K562 (cell line): ENCODE measurements at places on chromosomes 2 and 18. TPM values are rescaled to one million over a fixed set of nuclear protein-coding genes. Genes with fewer than 3 reads are reported as not detected.

Gene GALR1
- total RNA-seq: not detected in 2 replicates

Gene EPHA4
- 0.09 TPM in 2 replicates for total RNA-seq

Gene MBOAT2
- total RNA-seq: 42.8 and 44.6 TPM in 2 replicates

Gene MPHOSPH10
- 52.1 and 53.4 TPM in 2 replicates for total RNA-seq

Gene FEV
- total RNA-seq: 1.6 and 2.4 TPM in 2 replicates

Gene FAM168B
- total RNA-seq: 67.4 and 76.0 TPM in 2 replicates

Gene CXCR1
- not detected in 2 replicates for total RNA-seq

Gene PROM2
- 0.07 TPM in 1 of 2 replicates, not detected in the other for total RNA-seq

Gene ALLC
- not detected in 2 replicates for total RNA-seq

Gene COLEC12
- total RNA-seq: 0.04 TPM in 2 replicates

GRCh38 chr2:216006164-216006663 is 7.1 kb downstream of the MREG start:
- no peak for DNase-seq

GRCh38 chr2:36561237-36561944 is 36.6 kb downstream of the FEZ2 start:
- no peak for DNase-seq

GRCh38 chr18:4172196-4173100 is 282.7 kb downstream of the DLGAP1 start:
- no peak for DNase-seq

GRCh38 chr2:133139847-133140533 is 428.3 kb downstream of the NCKAP5 start:
- no peak for DNase-seq

- DNase-seq: no peak
Measured at GRCh38 chr2:195496991-195497390, 160.0 kb upstream of the SLC39A10 start.

DNA sequence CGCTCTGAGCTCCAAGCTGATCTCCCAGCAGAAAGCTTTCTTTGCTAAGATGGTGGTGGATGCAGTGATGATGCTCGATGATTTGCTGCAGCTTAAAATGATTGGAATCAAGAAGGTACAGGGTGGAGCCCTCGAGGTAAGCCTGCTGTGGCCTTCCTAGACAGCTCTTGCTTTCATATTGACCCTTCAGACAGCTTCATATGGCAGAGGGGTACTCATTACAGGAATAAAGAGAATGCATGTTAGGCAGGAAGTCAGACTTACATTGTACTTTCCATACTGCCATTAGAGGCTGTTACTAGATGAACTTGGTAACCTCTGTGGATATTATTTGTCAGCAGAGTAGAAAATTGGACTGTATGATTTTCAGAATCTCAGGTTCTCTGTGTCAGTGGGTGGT is 10.5 kb downstream of the CCT7 start:
- no peak for DNase-seq

GRCh38 chr2:29010946-29011345 is 29.8 kb downstream of the TOGARAM2 start:
- DNase-seq: no peak

- no peak for DNase-seq
Measured at GRCh38 chr18:43680096-43680495, 402.8 kb upstream of the SYT4 start.

DNA sequence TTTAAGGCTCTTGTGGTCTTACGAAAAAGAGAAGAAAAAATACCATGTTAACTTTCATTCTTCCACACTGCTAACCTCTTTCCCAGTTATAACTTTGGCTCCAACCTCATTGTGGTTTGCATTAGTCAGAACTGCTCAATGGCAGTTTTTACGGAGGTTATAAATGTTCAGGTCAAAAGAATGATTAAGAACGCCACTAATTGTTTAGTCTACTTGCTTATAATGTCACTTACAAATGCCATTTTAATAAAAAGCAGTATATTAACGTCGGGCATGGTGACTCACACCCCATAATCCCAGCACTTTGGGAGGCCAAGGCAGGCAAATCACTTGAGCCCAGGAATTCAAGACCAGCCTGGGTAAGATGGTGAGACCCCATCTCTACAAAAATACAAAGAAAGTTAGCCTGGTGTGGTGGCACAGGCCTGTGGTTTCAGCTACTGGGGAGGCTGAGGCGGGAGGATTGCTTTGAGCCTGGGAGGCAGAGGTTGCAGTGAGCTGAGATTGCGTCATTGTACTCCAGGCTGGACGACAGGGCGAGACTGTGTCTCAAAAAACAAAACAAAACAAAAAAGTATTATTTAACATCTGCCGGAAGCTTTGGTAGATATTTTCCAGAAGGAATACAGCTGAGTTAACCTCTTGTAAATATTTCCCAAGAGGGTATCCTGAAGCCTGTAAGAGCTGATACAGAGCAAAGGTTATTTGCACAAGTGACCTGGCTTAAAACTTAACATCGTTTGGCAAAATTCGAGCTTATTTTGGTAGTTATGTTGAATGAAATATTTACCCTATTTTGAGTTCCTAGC is 5.1 kb downstream of the AGPS start:
- no peak for DNase-seq

GRCh38 chr2:120546048-120546864 is 189.4 kb upstream of the GLI2 start:
- DNase-seq: peak; percentile 19

- DNase-seq: no peak
Measured at GRCh38 chr2:39874236-39874635, 95.2 kb upstream of the THUMPD2 start.

- DNase-seq: no peak
Measured at GRCh38 chr2:212114489-212114888, 424.1 kb downstream of the ERBB4 start.

- no peak for DNase-seq
Measured at GRCh38 chr2:240955306-240956170, 42.9 kb upstream of the SNED1 start.

DNA sequence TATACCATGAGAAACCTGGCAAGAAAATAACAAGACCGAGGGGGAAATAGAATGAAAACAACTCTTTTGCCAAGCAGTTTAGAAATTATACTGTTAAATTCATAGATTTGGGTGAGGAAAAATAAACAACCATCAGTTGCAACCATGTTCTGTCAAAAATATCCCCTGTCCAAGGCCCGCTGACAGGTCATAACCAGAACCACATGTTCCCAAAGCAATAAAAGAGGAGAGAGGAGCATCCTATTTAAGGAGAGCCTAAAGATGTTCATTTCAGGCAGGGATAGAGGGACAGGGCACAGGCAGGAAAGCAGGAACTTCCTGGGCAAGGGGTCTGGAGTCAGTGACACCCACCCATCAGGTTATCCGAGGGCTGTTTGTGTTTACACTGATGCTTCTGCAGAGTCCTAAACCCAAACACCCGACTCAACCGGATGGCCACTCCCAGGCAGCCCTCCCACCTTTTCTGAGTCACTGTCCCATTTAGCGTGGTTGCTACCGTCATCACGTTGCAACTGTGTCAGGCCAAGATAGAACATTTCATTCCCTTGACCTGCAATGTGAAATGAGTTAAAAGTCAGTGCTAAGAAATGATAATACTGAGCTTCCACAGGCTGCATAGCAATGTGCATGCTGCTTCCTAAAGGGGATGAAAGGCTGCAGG is 468.3 kb upstream of the RAB12 start:
- peak; percentile 45 for DNase-seq

- no peak for DNase-seq
Measured at GRCh38 chr2:156481312-156481711, 45.1 kb downstream of the GPD2 start.

DNA sequence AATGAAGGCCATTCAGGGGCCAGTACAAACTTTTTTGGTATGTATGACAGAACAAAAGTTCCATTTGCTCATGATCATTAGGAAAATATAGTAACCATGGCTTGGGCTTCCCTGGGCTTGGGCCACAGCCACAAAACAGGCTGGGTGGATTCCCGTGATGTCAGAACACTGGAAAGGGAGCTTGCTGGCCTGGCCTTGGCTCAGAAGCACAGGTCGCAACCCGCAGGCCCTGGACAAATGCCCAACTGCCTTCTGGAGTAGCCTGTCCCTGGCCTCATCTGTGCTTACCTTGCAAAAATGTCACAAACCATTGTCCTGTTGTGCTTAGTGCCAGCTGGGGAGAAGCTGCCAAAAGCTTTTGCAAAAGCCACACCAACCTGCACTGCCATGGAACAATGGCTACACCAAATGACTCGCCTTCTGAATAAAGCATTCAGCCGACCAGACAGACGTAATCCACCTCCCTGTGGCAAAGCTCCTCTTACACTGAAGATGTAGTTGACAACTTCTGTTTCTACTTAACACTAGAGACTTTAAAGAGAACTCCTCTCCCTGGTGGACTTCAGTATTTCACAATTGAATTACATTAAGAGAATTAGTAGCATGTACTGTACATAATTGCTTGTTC is 125.5 kb downstream of the ANKRD44 start:
- no peak for DNase-seq

DNA sequence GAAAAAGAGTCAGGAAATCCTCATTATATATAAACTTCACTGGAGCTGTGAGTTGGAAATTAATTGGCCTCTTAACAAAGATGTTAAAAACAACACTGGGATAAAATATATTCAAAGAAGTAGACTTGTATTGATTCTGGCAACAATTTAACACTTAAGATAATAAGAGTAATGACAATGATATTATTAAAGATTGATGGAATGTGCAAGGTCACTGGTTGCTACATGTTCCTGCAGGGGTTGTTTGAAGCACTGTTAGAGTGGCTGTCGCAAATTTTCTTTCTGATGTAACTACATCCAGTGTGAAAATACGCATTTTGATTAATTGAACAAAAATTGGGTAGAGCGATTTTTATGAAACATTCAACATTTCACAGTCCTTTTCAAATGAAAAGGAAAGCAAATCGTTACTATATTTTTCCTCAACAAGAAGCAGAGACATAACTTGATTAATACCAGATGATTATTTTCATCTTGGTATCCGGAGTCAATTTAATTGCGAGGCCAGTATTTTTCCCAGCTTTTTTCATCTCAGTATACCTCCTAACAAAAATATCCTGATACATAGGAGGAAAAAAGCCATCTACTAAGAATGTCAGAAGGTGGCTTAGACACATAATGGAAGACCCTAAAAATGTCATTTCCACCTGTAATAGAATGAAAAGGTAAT is 6.1 kb downstream of the PTGR3 start:
- no peak for DNase-seq

GRCh38 chr2:36458106-36458505 is 102.5 kb downstream of the CRIM1 start:
- no peak for DNase-seq

- DNase-seq: peak; percentile 90
Measured at GRCh38 chr18:9017167-9017904, 85.2 kb upstream of the NDUFV2 start.

DNA sequence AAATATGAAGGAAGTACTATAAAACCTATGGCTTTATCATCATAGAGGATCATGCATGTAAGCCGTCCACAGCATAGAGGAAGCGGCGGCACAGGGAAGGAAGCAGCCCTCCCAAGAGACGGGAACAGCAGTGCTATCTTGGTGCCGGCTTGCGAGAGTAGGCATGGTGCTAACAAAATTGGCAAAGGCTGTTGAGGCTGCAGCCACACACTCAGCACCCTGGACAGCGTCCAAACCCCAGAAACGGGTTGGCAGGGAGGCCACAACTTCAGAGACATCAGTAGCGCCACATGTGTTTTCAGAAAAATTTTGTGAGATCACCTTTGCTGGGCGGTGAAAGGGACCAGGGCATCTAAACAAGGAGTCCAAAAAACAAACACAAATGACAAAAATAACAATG is 37.7 kb downstream of the NETO1 start:
- DNase-seq: no peak
